A549 treated with dexamethasone at 1 μM for 4 hours (cell line): ENCODE measurements at places on chromosomes 5 and 9. TPM values are rescaled to one million over a fixed set of nuclear protein-coding genes. Genes with fewer than 3 reads are reported as not detected.

Gene DCAF12
- 34.8 to 44.8 TPM (median 41.4 TPM) in 5 replicates for total RNA-seq

Gene SCGB3A2
- not detected in 5 replicates for total RNA-seq

Gene MARCHF11
- total RNA-seq, result not detected in 5 replicates

Gene TMEM171
- 4.3 to 5.6 TPM (median 4.9 TPM) in 5 replicates for total RNA-seq

Gene PCDHGA10
- total RNA-seq, result 0.02 TPM in 2 of 5 replicates, not detected in the others

Gene SOWAHA
- 0.05 to 0.18 TPM (median 0.12 TPM) in 5 replicates for total RNA-seq

Gene FBXO10
- total RNA-seq, result 6.0 to 8.0 TPM (median 7.2 TPM) in 5 replicates

Gene ANKRD18A
- 5.5 to 13.7 TPM (median 10.0 TPM) in 5 replicates for total RNA-seq

Gene SLC34A1
- total RNA-seq, result not detected in 5 replicates

Gene GABRB2
- 0.01 TPM in 1 of 5 replicates, not detected in the others for total RNA-seq

Gene TMEM167A
- 57.7 to 81.9 TPM (median 75.9 TPM) in 5 replicates for total RNA-seq

Gene TIGD6
- 5.5 to 6.5 TPM (median 5.8 TPM) in 5 replicates for total RNA-seq

Gene SH3PXD2B
- total RNA-seq, result 17.2 to 23.9 TPM (median 23.3 TPM) in 5 replicates

Gene GLE1
- total RNA-seq, result 27.2 to 35.5 TPM (median 32.7 TPM) in 5 replicates
